ENCODE measurements at places on chromosomes 2 and 18.
A peak's percentile ranks its signal among the peaks of the same experiment; 100 is the strongest.

DNA sequence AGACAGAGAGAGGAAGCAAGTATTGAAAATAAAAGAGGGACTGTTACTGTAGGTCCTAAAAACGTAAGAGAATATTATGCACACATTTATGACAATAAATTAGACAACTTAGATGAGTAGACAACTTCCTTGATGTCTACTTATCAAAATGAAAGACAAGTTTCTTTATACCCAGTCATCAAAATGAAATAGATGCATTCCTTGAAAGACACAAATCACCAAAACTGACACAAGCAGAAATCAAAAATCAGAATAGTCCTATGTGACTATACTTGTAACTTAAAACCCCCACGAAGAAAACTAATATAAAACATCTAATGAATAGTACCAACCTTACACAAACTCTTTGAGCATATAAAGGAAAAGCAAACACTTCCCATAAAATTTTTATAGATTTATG is 14.5 kb downstream of the RTN4 start:
- DNase-seq, result no peak

DNA sequence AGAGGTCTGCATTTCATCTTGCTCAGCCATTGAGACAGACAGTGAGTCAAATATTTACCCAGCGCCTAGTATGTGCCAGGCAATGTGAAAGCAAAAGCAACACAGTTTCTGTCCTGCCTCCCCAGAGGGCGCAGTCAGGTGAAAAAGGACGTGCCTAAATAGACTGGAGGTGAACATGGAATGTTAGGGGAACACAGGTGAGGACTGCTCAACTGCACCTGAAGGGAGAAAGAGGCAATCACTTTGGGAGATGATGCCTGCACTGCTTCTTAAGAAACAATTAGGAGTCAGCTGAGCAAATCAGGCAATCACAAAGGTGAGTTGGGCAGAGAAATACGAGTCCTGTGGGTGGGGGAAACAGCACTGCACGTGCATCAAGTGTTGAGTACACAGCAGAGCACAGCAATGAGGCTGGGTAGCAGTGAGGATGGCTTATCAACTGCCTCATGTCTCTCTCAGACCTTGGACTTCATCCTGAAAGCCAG is 218.3 kb upstream of the SMAD7 start:
- no peak for DNase-seq

GRCh38 chr2:101125374-101125773 is 25.8 kb downstream of the TBC1D8 start:
- DNase-seq, result no peak

- no peak for DNase-seq
These were observed 14.9 kb upstream of the LYPD6 start for GRCh38 chr2:149315461-149315860.

GRCh38 chr2:10145519-10146357 is 23.2 kb downstream of the RRM2 start:
- no peak for DNase-seq

- DNase-seq, result no peak
These were observed 6.2 kb downstream of the AGPS start for GRCh38 chr2:177398791-177399190.

DNA sequence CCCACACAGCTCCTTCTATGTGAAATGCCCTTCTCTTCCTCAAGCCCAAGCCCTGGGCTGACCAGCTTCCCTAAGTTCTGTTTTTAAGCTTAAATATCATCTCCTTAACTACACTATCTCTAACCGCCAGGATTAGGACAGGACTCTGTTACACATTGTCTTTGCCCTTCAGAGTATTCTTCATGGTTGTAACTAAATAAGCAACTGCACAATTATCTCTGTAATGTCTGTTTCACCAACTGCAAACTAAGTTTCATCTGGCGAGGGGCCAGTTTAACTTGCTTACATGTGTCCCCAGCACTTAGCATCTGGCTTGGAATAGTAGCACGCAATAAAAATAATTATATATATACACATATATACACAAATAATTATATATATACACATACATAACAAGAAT is 1.1 kb upstream of the ERMN start:
- DNase-seq, result no peak

GRCh38 chr2:10863837-10864236 is 47.9 kb upstream of the KCNF1 start:
- DNase-seq, result no peak

- no peak for DNase-seq
These were observed 1281.6 kb upstream of the TMEFF2 start for GRCh38 chr2:193476171-193476800.

DNA sequence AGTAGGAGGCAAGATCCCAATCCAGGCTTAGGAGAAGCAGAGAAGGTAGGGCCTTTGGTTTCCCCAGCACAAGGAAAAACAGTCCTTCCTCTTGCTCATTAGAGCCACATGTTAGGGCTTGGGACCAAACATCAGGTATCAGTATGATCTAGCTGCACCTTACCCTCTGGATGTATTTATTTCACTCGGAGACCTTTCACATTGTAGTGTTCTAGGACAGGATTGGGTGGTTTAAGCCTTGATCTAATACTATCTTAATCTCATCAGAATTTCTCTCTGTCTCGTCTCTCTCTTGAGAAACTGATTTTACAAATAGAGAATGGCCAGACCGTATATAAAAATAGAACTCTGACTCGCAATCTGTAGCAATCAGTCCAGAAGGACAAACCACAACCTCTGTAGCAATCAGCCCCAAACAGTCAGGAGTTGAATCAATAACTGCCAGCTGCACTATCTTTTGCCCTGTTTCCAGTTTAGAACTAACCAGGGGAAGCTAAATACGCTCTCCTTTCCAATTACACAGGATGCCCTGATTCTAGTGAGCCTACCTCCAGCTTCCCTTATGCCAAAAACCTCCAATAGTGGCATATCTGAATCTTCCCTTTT is 207.1 kb downstream of the TDRD15 start:
- no peak for DNase-seq

DNA sequence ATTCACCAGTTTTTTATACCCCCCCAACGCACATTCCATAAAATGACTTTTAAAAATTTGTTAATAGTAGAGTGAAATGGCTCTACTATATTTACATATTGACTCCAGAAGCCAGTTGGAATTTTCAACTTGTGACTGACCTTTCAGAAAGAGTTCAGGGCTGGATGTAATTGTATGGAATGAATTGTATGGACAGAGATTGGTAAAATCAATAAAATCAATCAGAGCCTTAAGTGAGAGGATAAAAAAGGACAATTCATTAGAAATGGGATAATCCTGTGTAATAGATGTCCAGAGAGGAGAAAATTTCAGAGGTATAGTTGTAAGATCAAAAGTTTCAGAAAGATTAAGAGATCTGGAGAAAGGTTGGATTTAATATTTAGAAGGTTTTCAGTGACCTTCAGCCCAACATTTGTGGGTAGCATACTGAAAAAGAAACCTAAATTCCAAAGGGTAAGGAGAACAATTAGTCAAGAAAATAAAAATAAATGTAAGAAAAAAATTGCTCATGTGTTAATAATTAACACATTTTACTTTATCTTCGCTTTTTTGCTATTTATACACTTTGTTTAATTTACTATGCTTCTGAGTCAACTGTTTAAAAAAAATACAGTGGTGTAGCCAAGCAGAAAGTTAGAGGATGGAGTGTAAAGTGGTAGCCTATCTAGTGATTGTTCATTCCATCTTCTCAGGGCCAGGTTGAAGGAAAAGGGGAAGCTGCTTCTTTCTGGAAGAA is 385.4 kb upstream of the TMEFF2 start:
- no peak for DNase-seq

DNA sequence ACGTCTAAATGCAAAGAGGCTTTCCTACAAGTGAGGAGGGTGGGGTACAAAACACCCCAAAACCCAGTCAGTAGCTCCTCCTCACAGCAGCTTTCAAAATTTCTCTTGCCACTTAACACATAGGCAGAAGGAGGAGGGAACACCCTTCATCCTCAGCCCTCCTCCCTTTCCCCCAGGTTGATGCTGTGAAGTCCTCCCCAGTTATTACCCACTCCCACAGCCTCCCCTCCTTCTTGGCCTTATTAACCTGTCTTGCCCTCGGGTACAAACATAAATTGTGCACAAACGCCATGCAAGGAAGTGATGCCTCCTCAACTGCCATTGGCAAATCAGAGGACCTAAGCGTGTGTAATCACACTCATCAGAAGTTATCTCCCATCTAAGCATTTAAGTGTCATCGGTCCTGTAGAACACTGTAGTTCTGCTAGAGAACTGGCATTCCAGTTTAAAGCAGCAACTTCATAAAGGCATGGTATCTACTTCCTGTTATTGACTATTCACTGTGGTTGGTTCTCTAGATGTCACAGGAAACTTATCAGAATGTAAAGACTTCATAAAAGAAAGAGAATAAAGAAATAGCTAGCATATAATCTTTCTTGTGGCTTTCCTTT is at the start of gene DSC1:
DSC1 (minus strand) TSS at position 32 of the 611 bp plus-strand sequence. CDS start 262 bp downstream, outside the sequence.
- no peak for DNase-seq

GRCh38 chr2:224253464-224253863 is 148.4 kb downstream of the FAM124B start:
- DNase-seq, result no peak

- DNase-seq, result no peak
These were observed 456.2 kb downstream of the SPAG16 start for GRCh38 chr2:213740453-213740852.

- no peak for DNase-seq
These were observed 107.3 kb downstream of the CPS1 start for GRCh38 chr2:210663631-210664089.

DNA sequence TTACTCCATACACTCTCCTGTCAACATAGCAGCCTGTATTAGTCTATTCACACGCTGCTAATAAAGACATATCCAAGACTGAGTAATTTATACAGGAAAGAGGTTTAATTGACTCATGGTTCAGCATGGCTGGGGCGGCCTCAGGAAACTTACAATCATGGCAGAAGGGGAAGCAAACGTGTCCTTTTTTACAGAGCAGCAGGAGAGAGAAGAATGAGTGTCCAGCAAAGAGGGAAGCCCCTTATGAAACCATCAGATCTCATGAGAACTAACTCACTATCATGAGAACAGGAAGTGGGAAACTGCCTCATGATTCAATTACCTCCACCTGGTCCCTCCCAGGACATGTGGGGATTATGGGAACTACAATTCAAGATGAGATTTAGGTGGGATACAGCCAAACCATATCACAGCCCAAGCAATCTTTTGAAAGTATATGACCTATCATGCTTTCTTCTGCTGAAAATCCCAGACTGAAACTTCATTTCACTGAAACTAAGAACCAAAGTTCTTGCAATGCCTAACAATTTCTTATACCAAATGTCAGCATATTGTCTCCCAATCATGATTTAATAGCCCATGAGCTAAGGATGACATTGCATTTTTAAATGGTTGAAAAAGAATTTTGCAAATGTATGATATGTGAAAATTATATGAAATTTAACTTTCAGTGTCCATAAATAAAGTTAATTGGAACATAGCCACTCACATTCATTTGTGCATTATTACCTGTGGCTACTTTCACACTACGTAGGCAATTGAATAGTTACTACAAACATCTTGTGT is 686.8 kb upstream of the ZEB2 start:
- DNase-seq, result no peak

DNA sequence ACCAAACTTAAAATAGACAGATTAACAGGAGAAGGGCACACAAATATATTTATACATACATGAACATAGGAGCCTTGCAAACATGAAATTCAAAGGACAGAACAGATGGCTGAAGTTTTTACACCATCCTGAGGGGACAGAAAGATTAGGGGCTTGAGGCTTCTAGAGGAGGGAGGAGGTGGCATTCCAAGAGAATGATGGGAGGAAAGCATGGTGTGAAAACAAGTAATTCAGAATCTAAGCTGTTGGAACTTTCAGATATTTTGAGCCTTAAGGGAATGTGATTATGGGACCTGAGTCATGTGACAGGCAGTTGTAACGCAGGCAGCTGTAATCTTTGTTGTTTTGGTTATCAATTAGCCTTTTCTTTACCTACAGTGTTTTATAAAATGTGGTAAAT is 225.2 kb upstream of the SPOPL start:
- no peak for DNase-seq

DNA sequence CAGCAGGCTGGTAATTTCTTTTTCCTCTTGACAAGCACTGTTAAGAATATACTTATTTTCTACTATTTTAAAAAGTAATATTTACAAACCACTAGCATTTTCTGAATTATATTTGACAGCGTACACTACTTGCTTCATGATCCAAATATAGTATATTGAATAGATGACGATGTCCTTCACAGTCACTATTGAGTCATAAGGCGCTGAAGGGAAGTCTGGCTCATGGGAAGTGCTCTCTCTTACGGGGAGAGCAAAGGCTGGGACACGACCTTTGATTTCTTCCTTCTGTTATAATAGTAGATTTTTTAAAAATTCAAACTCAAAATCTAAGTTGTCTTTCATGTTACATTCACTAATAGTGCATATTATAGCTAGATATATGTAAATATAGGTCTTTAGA is 357.1 kb downstream of the SOCS6 start:
- DNase-seq, result no peak

DNA sequence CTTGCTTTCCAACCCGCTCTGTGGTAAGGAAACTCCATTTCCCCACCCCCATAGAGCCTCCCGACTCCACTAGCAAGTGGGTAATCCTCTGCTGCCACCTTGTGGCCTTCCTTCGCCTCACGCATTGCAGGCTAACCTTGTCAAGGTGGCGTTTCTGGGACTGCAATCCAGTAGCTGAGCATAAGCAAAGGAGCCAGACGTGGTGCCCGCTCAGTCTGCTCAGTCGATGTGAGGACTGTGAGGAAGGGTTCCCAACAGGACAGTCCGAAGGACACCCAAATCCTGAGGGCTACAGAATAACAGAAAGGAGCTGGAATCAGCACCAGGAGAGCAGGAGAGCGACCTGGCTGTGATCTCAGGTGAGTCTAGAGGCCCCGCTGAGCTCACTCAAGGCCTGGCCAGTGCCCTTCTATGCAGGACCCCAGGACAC is 144.2 kb downstream of the SUCLG1 start:
- DNase-seq, result peak; percentile 80

GRCh38 chr2:26299471-26300101 is 46.4 kb upstream of the SELENOI start:
- DNase-seq, result no peak
